Activated CD8-positive, alpha-beta memory T cell treated with anti-CD3 and anti-CD28 coated beads for 1 hour (primary cell): ENCODE measurements at places on chromosomes 4 and X.

- no peak for DNase-seq
These were observed 255.9 kb downstream of the ADAMTS3 start for GRCh38 chr4:72313121-72313520.

GRCh38 chr4:99861120-99861905 lies 32.9 kb downstream of the LAMTOR3 start:
- DNase-seq, result no peak

DNA sequence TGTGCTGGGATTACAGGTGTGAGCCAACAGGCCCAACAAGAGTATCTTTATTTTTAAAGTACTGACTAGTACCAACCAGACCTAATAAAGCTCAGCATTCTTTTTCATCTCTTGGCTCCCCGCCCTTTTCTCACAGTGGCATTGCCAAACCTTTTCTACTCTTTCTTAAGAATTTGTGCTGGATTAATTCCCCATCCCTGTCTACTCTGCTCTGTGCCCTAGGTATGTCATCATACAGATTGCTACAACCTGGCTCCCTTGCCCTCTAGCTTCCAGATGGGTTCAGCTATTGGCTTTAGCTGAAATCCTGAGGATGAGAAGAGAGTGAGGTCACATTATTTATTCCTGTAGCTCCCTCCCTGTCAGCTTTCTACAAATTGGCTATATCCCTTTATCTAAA lies 34.9 kb upstream of the CCNI start:
- no peak for DNase-seq

- DNase-seq, result no peak
These were observed 133.9 kb downstream of the TET2 start for GRCh38 chr4:105280338-105281123.

DNA sequence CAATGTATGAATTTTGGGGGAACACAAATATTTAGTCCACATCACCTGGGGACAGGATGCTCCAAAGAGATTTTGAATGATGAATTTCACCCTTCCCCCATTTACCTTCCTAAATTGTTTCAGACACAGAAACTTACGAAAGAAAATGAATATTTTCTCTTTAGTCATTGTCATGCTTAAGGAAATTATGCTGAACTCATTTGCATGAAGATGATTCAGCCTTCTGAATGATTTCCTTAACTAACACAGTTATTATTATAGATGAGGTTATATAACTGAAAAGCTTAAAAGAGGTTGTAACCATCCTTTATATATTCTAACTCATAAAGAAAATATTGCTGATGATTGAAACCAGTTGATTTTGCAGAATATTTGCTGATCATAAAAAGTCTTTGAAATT lies 61.1 kb downstream of the KCNIP4 start:
- no peak for DNase-seq

DNA sequence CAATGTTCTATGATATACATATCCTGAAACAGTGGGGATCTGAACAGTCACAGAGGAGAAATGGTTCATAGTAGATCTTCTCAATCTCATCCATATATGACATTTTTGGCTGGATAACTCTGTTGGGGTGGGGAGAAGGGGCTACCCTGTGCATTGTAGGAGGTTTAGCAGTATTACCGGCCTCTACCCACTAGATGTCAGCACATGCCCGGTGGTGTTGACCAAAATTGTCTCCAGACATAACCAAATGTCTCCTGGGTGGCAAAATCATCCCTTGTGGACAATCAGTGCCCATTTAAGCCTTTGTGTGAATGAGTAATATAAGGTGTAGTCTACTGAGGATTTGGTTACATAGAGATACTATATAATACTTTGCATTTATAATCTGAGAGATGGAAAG lies 89.9 kb downstream of the PLS3 start:
- no peak for DNase-seq

GRCh38 chrX:16997313-16997712 lies 50.9 kb downstream of the REPS2 start:
- no peak for DNase-seq

GRCh38 chr4:183163135-183163534 lies 64.1 kb downstream of the WWC2 start:
- DNase-seq, result no peak

- no peak for DNase-seq
These were observed 48.6 kb upstream of the UGT2A1 start for GRCh38 chr4:69701696-69702095.

DNA sequence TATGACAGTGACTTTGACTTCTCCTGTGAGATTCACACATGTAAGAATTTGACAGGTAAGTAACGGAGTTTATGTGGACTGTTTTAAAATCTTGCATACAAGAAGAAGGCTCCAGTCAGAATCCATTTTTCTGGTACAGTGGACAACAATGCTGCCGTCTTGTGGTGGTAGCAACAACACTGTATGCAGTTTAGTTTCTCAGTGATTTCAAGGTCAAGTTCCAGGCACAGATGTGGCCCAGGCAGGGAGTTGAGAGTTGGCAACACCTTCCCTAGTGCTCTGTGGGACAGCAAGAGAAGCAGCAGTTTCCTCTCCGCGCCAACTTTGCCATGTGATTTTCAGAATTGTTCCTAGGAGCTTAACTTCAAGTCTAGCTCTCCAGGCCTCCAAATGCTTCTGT lies 56.0 kb upstream of the STPG2 start:
- DNase-seq, result no peak

DNA sequence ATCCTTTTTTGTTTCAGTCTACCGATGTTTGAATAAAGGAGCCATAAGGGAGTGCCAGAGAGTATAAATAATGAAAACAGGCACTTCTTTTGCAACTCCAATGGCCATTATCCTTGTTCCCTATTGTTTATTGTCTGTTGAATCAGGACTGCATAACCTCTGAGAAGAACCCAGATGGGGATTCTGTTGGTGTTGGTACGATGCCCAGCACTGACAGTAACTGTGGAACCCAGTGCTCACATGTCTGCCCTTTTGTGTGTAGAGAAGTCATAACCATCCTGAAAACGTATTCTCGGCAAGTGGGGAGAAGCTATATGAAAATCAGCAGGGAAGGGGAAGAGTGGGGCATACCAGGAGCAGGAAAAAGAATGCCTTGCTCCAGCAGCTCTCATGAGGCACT lies 195.1 kb upstream of the EDNRA start:
- DNase-seq, result no peak

GRCh38 chr4:15001248-15001868 lies 923 bp upstream of the CPEB2 start:
- DNase-seq, result no peak

DNA sequence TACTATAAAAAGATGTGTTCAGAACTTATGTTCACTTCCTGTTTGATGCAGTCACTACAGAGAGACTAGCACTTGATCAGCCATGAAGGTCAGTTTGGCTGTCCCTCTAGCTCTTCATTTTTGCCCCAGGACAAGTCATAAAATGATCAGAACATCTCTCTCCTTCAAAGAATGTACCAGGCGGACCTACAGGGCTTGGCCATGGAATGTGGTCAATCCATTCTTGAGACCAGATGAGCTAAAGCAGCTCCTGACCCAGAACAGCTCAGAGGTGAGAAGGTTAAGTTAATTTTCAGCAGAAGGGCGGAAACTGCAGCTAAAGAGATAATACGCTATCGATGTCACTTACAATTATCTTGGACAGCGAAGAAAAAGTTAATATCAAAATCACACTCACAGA lies 49.2 kb upstream of the TAB3 start:
- no peak for DNase-seq

GRCh38 chr4:175424111-175424510 lies 388.0 kb downstream of the GPM6A start:
- DNase-seq, result no peak

DNA sequence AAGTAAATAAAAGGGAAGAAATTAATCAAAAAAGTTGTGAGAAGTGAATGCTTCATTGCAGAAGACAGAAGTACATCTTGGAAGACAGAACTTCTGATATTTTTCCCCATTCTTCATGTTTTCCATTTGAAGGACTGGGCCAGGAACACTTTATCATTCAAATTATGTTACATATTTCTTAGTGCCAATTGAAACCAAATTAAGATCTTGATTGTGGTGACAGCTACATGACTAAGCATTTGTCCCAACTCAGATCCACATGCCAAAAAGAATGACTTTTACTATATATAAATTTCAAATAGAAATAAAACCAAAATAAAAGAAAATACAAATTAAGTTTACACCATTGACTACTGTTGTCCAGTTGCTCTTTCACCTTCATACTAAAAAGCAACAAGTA lies 14.0 kb upstream of the FGF5 start:
- no peak for DNase-seq

DNA sequence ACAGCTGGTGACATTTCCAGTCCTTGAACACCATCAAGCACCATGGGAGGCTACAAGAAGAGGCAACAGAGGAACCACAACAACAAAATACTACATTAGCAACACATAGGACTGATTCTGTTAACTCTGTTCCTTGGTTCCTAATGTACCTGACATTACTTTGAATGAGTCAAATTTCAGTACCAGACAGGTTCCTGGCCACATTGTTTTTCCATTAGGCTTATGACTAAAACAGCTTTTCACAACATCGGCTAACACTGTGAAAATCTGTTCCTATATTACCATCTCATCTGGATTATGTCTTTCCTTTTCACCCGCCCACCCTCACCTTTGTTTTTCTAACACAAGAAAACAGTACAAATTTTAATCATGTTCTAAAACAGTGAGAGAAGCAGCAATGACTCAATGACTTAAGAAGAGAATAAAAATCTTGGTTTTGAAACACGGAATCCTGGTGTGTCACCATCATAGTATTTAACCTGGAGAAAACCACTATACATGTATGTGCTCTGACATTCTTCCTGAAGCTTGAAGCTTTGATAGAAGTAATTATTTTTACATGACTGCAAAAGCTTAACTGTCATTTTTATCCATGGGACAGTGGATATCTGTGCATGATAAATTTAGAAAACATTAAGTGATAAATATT lies 143.9 kb downstream of the SCFD2 start:
- no peak for DNase-seq

- no peak for DNase-seq
These were observed 382.4 kb downstream of the TRAM1L1 start for GRCh38 chr4:116702949-116703348.

- no peak for DNase-seq
These were observed 10.2 kb upstream of the BANK1 start for GRCh38 chr4:101780284-101780683.

- no peak for DNase-seq
These were observed 34.5 kb downstream of the LINC00632 start for GRCh38 chrX:140744085-140744484.

GRCh38 chrX:101906136-101906796 lies 25.6 kb downstream of the ZMAT1 start:
- no peak for DNase-seq

DNA sequence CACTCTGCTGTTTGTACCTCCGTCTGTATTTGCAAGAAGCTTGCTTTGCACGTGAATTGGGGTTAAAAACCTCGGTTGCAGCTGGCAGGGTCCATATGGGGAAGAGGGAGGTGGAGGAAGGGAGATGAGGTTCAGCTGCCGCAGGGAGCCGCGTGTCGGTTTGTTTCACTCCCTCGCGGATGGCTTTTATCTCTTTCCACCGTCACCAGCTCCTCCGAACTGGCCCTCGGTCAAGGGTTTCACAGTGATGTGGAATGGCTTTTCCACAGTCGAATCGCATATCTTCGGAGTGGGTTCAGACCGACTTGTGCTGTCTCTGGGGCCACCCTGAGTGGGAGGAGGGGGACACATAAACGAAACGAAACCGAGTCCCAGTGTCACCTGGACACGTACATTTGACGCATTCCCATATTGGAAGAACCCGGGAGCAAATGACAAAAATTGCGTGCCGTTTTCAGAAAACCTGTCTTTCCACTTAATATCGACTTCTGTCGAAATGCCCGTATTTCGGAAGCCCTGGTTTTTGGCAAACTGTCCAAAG lies 929 bp downstream of the ZBTB33 start:
- DNase-seq, result no peak

DNA sequence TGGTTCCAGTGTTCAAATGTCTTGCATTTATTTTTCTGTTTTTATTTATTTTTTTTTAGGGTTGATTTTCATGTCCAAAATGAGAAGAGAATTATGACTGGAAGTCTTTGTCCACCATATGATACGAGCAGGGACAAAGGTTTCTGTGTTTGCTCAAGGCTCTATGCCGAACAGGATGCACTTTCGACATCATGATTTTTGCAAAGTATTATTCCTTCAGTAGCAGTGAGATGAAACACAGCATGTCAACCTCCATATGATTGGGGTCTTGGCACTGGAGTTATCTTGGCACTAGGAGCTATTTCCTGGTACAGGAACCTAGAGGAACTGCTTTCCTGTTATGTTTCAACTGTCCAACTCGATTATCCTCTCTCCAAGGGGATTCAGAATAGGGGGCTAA lies 72.6 kb downstream of the UCHL1 start:
- no peak for DNase-seq

GRCh38 chr4:185504098-185505047 lies 30.9 kb downstream of the PDLIM3 start:
- DNase-seq, result no peak

DNA sequence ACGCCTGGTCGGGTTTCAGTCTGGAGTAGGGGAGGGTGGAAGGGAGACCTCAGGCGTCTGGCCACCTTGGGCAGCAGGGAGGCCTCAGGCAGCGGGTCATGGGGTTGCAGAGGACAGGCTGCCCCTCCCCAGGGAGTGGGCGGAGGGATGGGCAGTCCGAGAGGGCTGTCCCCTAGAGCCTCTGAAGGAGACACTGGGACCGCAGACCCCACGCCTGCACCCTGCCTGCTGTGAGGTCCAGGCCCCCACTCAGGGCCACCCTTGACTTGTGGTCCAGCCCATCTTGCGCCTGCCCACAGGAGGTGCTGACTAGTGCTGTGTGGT lies 16.5 kb downstream of the FGFRL1 start:
- no peak for DNase-seq

- DNase-seq, result no peak
These were observed 150.6 kb upstream of the TRPC5 start for GRCh38 chrX:112233164-112233563.

GRCh38 chrX:120755066-120755846 lies 120.4 kb downstream of the CT47B1 start:
- no peak for DNase-seq

- no peak for DNase-seq
These were observed 55.1 kb downstream of the ZNF330 start for GRCh38 chr4:141275834-141276233.

DNA sequence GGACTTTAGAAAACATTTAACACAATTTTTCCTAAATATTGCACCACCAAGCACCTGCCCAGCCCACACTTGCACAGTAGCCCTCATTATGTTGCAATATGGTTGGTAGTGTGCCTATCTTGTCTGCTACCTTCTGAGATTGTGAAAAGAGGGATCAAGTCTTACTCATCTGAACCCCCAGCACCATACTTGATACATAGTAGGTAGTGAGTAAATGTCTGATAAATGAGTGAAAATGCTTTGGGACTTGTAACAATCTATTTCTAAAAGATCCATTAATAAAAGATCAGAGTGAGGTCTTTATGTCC lies 118.4 kb upstream of the MED14 start:
- DNase-seq, result no peak

- DNase-seq, result no peak
These were observed 406.4 kb downstream of the PPARGC1A start for GRCh38 chr4:23483320-23483960.

GRCh38 chr4:180665481-180665880 lies 1577.7 kb upstream of the TENM3 start:
- no peak for DNase-seq
